ENCODE measurements at places on chromosomes 4 and X.
A peak's percentile ranks its signal among the peaks of the same experiment; 100 is the strongest.

GRCh38 chrX:150688911-150689451, 4.2 kb upstream of the MTMR1 start:
- no peak overlapping the region for H3K4me3 ChIP-seq
- H3K27me3 ChIP-seq, result no peaks in the 10 kb centered on the region
- H3K36me3 ChIP-seq, result no peaks in the 10 kb centered on the region

DNA sequence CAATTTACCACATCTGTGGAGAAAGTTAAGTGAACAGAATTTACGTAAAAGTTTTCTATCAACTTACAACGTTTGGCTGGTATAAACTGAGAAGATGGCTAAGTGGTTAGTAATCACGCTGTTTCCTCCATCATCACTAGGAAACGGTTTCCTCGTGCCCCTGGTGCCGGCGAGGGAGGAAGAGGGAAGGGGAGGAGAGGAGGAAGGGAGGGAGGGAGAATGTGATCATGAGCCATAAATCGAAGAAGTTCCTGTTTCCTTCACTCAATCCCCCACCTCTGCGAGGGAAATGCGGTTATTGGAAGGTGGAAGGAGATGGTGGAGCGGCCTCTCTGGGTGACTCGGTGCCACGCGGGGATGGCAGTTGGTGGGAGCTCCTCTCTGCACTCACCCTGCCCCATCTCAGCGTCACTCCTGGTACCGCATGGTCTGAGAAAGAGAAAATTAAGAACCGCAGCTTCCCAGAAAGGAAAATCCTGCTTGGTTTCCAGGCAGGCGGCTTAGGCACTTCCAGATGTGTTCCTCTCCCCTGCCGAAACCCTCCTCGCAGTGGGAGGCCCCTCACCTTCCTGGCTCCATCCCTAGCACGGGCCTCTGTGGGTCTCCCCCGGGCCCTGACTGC, 216.8 kb downstream of the AFAP1 start:
- DNase-seq, result no peak
- no peaks in the 10 kb centered on the region for H3K4me1 ChIP-seq
- no peaks in the 10 kb centered on the region for H3K36me3 ChIP-seq
- no peak overlapping the region for H3K4me3 ChIP-seq
- H3K27ac ChIP-seq, result no peak overlapping the region

GRCh38 chrX:14243823-14244222, 214.1 kb upstream of the GEMIN8 start:
- H3K36me3 ChIP-seq, result no peaks in the 10 kb centered on the region
- H3K27me3 ChIP-seq, result no peaks in the 10 kb centered on the region
- DNase-seq, result no peak
- H3K4me1 ChIP-seq, result no peaks in the 10 kb centered on the region
- H3K4me3 ChIP-seq, result no peak overlapping the region

- H3K27ac ChIP-seq, result no peak overlapping the region
- H3K4me3 ChIP-seq, result no peak overlapping the region
- no peaks in the 10 kb centered on the region for H3K27me3 ChIP-seq
- H3K36me3 ChIP-seq, result no peaks in the 10 kb centered on the region
Observed at GRCh38 chr4:142778430-142778829, 67.7 kb downstream of the INPP4B start.

DNA sequence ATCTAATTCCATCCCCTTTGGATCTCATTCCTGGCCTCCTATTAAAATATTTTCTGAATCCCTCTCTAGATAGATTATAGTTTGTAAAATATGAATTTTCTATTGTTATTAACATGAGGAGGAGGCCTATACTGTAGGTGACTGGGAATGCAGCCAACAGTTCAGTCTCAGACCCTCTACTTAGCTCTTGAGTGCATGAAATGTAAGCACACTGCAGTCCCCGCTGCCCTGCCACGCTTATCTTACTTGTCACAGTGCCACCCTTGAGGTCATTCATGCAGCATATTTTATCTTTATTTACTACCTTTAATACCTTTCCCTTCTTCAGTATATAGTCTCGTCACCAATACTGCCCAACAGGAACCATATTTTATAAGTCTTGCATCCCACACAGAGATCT, 151.0 kb downstream of the CAMK2D start:
- DNase-seq, result no peak
- no peaks in the 10 kb centered on the region for H3K27me3 ChIP-seq
- no peaks in the 10 kb centered on the region for H3K4me1 ChIP-seq
- no peaks in the 10 kb centered on the region for H3K36me3 ChIP-seq

DNA sequence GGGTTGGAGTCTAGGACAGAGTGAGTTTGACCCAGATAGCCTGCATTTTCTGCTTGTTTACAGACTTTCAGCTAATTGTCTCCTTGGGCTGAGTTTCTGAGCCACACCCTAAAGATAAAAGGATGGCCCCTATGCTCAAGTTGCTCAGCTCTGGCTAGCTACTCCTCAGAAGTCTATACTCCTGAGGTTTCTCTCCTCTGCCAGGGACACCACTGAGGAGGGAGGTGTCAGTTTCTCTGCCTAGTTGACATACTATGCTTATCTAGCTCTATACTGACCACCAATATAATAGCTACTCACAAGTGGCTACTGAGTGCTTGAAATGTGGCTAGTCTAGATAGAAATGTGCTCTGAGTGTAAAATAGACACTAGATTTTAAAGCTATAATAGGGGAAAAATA, 23.6 kb downstream of the HADH start:
- H3K4me3 ChIP-seq, result no peak overlapping the region
- no peak overlapping the region for H3K27ac ChIP-seq
- H3K36me3 ChIP-seq, result no peaks in the 10 kb centered on the region
- H3K27me3 ChIP-seq, result no peaks in the 10 kb centered on the region

DNA sequence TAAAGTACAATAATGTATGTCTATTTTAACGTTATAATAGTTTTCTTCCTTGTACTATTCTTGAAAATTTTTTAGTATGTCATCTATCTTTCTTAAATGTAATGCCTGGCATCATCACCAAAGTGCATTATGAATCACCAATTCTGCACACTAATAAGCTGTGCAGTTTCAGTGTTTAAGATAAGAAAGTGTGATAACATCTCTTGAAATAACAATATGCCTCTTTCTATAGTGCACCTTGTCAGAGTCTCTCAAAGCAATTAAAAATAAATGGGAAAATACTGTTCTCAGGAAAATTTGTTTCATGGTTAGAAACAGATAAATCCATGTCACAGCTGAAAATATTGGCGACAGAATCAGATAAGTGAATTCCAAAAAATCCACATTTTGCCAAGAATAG, 457.4 kb upstream of the PCDH10 start:
- H3K27me3 ChIP-seq, result no peaks in the 10 kb centered on the region
- no peaks in the 10 kb centered on the region for H3K36me3 ChIP-seq

DNA sequence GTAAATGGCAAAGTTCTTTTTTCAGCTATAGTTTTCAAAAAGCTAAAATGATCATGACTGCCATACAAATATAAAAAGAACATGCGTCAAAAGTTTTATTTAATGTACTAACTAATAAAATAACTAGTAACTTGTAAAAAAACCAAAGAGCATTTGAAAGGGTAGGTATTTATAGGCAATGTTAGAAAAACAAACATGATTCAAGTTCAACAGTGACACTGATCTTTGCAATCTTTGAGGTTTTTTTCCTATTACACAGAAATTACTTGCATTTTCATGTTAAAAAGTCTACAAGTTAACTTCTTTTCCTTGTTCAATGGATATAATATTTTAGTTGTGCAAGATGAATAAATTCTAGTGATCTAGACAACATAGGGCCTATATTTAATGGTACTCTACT, 72.3 kb upstream of the GRID2 start:
- no peaks in the 10 kb centered on the region for H3K36me3 ChIP-seq
- no peaks in the 10 kb centered on the region for H3K27me3 ChIP-seq
- H3K27ac ChIP-seq, result no peak overlapping the region

GRCh38 chr4:174674305-174674840, 152.1 kb upstream of the HPGD start:
- H3K4me3 ChIP-seq, result no peak overlapping the region
- DNase-seq, result no peak
- H3K4me1 ChIP-seq, result no peaks in the 10 kb centered on the region
- H3K36me3 ChIP-seq, result no peaks in the 10 kb centered on the region
- H3K27ac ChIP-seq, result no peak overlapping the region
- no peaks in the 10 kb centered on the region for H3K27me3 ChIP-seq

GRCh38 chr4:113447769-113448168, 313.8 kb downstream of the CAMK2D start:
- no peaks in the 10 kb centered on the region for H3K36me3 ChIP-seq
- no peaks in the 10 kb centered on the region for H3K27me3 ChIP-seq
- DNase-seq, result peak; percentile 24
- peak overlapping the region; percentile 15 for H3K27ac ChIP-seq

GRCh38 chr4:76989391-76990061, 40.0 kb downstream of the SEPTIN11 start:
- no peak overlapping the region for H3K27ac ChIP-seq
- no peaks in the 10 kb centered on the region for H3K36me3 ChIP-seq
- no peak overlapping the region for H3K4me3 ChIP-seq
- H3K27me3 ChIP-seq, result no peaks in the 10 kb centered on the region

GRCh38 chr4:26670903-26671537, 87.1 kb downstream of the TBC1D19 start:
- H3K4me3 ChIP-seq, result no peak overlapping the region
- no peak for DNase-seq
- H3K36me3 ChIP-seq, result no peaks in the 10 kb centered on the region
- no peaks in the 10 kb centered on the region for H3K4me1 ChIP-seq
